ENCODE measurements at places on chromosomes 5 and 9.

DNA sequence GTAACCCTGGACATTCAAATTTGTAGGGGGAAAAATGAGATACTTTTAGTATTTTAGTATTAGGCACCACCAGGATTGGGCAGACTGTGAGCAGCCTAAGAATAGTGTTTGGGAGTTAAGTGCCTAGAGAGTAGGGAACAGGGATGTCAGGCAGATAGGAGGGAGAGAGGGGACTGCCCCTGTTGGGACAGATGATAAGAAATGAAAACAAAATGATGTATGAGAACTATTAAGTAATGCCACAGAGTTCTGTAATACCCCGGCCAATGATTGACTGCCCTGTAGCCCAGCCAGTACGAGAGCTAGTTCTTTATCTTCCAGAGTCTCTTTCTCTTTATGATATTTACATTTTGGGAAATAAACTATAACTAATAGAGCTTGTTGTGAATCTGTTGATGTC, 24.4 kb downstream of the ARHGAP26 start:
- no peak for DNase-seq

GRCh38 chr9:131732636-131733289, 7.1 kb downstream of the RAPGEF1 start:
- no peak for DNase-seq

- DNase-seq: no peak
Observed at GRCh38 chr9:114355821-114356220, 26.2 kb downstream of the ORM2 start.

DNA sequence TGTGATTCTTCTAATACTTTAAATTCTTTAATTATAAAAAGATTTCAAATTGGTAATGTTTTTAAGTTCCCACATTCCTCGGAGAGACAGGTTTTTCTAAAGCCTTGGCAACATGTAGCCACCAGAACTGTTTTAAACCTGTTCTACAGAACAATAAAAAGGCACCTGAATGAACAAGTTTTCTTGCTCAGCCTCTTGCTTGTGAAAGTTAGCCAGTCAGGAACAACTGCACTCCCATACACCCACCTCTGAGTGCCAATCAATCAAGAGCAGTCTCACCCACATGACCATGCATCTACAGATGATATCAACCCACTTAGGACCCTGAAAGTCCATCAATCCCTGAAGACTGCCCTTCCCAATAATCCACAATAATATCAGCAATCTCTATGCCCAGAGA, 62.3 kb downstream of the AP3B1 start:
- DNase-seq: no peak

DNA sequence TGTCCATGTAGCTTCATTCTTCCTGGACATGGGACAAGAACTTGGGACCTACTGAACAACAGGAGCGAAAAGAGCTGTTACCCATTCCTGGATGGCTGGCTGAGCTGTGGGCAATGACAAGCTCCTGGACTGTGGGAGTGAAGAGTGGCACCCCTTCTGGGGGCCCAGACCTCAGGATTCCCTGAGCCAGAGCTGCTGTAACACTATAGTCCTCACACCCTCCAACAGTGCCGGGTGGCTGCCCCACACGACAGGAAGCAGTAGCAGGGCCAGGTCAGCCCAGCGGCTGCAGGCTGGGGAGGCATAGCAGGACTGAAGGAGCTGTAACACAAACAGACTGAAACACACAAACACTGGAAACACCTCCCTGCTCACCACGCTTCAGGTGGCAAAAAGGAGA, 169.7 kb upstream of the IRX2 start:
- no peak for DNase-seq

GRCh38 chr9:137114613-137115393, at the start of gene DPP7:
Gene DPP7 (minus strand): TSS chr9:137114733. CDS start chr9:137114713, 20 bp downstream.
- no peak for DNase-seq

Measured in muscle of arm (tissue), 14 donors.